T-cell (primary cell): ENCODE measurements at places on chromosomes 2 and 18.

DNA sequence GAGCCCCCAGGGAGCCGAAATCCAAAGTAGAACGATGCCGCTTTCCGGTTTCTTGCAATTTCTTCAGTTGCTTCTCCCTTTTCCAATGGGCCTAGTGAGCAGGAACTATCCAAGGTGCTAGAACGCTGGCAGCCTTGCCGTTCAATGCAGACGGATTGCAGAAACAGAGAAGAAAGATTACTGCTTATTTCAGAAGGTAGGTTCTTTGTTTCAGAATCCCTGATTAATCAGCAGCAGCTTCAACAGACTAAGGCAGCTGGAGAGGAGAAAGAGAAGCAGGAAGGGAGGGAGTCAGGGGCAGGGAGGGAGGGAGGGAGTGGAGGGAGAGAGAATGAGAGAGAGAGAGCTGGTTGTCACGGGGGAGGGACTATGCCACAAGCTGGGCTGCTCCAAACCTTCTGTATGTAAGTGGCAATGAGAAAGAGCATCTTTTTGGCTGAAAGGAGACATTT lies 576 bp downstream of the NYAP2 start:
- no peak for DNase-seq

DNA sequence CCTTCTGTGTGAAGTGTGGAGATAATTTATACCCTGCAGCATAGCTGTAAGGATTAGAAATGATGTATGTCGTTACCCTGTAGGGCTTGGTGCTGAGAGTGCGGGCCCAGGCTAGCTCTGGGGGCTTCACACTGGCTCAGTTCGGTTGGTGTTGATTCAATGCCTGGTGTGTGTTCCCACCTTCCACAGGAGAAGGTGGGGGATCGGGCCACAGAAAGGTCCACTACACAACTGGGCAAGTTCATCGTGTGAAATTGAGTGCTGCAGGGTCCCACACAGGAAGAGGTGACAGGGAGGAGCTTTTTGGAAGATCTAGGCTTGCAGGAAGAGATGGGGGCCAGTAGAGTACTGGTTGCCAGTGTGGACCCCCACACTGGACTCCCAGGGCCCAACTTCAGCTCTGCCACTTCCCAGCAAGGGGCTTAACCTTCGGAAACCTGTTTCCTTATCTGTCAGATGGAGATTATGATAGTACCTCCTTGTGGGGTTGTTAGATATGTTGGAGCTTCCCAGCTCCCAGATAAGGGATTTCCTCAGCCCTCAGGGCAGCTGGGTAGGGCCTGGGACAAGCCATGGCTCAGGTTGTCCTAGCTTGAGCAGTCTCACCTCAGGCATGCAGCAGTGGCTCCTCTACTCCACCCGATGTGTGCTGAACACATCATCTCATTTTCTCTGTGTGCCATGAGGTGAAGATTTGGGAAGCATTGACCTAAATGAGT lies 71.5 kb downstream of the TMEM247 start:
- no peak for DNase-seq

GRCh38 chr2:72142570-72143440 lies 4.9 kb downstream of the CYP26B1 start:
- DNase-seq = no peak

GRCh38 chr2:46320141-46320567 lies 22.9 kb downstream of the EPAS1 start:
- no peak for DNase-seq

- DNase-seq = no peak
Measured at GRCh38 chr2:180559771-180560170, 420.6 kb upstream of the UBE2E3 start.

DNA sequence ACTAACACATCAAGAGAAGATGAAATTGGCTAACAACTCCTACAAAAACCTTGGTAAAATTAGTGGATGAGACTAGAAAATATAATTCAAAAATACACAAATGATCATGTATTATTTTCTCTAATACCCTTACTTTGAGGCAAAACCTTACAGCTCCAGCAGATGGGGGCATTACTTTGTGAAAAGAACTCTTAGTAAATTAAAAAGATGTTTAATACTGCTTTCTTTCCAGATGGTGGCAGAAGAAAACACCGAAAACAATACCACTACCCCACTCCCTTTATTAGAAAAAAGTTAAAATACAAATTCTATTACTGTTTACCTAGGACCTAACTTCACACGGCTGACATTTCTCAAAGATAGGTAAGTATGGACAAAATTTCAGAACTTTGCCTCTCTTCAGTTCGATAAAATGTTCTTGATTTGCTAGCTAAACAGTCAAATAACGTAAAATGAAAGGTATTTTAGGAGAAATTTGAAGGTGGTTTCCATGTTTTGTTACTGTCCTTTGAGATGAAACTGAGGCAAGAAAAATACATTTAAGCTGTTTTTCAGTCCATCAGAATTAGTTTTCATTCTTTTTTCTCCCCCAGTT lies 30.6 kb downstream of the ORC4 start:
- peak; percentile 12 for DNase-seq

- DNase-seq = no peak
Measured at GRCh38 chr2:136085453-136086209, 32.3 kb downstream of the CXCR4 start.

GRCh38 chr2:64992218-64992617 lies 3.0 kb downstream of the SLC1A4 start:
- DNase-seq = no peak

- no peak for DNase-seq
Measured at GRCh38 chr2:54524226-54524991, 68.3 kb downstream of the SPTBN1 start.

GRCh38 chr2:203195331-203196036 lies 43.3 kb upstream of the CYP20A1 start:
- DNase-seq = no peak

DNA sequence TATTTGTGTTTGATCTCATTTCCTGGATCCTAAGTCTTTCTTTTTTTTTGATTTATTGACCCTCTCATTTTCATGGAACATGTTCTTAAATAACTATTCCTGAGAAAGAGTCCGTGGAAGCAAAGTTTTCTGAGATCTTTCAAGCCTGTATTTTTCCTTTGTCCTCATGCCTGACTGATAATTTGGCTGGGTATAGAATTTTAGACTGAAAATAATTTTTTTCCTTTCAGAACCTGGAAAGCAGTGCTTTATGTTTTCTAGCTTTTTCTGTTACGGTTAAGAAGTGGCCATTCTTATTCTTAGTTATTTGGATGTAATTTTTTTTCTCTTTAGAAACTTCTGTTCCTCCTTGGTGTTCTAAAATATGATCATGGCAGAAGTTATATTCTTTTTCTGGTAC lies 82.5 kb downstream of the SEMA4F start:
- no peak for DNase-seq

GRCh38 chr18:77395953-77396352 lies 146.3 kb downstream of the GALR1 start:
- no peak for DNase-seq

- DNase-seq = no peak
Measured at GRCh38 chr2:217103752-217104545, 244.1 kb upstream of the TNP1 start.

DNA sequence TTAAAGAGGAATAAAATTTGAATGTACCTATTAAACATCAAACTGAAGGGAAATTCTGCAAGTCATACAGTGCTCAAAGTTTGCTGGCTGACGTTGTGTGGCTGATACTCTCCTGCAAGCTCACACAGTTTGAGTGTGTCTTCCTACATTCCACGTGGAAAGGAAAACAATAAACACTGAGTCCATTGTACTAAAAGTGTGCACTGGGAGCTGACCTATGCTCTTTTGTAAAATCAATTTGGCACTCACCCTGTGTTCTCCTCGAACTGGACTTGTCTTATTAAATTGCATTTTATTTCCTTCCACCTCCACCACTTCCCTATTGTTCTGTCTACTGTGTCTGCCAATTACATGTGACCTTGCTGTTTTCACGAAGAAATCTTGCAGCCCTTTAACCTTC lies 458.0 kb downstream of the CPS1 start:
- DNase-seq = no peak

GRCh38 chr2:98868548-98869271 lies 67.3 kb downstream of the CRACDL start:
- DNase-seq = no peak

- DNase-seq = no peak
Measured at GRCh38 chr2:85170938-85171475, 37.8 kb downstream of the TCF7L1 start.

DNA sequence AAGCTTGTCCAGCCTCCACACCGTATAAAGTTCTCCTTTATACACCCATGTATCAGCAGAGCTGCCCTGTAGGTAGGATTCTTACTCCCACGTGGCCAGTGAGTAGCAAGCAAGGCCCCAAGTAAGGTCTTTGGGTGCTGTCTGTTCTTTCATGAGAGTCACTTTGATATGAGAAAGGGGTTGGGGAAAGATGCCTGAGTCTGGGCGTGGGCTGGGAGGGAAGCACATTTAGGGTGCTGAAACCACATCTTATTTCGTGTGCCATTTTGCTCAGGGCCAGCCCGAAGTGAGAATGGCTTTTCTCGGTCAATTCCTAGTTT lies 436 bp upstream of the ITPRIPL1 start:
- no peak for DNase-seq

GRCh38 chr18:35694808-35695207 lies 113.3 kb downstream of the GALNT1 start:
- no peak for DNase-seq

DNA sequence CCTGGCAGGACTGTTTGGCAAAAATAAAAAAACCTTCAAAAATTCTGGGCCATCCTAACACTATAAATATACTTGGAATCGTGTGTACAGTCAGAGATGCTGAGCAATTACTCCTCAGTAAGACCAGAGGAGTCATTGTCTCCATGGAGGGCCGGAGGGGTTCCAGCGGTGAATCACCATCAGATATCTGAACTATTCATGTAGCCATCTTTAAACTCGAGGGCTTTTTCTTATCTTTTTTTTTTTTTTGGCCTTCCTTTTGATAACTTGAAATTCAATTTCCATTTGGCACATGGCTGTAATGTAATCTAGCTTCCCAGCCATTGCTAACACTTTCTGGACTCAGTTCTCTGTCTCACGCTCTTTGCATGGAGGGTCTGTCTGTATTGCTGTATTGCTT lies 7.4 kb upstream of the FHL2 start:
- no peak for DNase-seq

DNA sequence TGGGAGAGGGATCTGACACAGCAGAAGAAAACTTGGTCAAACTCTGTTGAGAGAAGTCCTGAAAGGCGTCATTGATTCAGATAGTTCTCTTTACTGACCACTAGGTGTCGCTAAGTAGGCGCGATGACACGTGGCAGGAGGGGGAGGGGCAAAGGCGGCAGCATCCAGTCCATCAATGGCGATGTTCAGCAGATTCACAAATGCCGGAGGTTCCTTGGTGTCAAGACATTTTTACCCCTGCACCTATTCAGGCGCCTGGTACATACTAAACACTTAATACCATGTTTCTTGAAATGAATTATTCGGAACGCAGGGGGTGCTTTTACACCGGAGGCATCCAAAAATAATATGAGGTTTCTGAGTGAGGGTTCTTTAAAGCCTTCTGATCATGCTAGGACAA lies 3.0 kb upstream of the PLEK start:
- peak; percentile 77 for DNase-seq

- no peak for DNase-seq
Measured at GRCh38 chr2:18455236-18455862, 105.1 kb downstream of the RDH14 start.

- DNase-seq = no peak
Measured at GRCh38 chr2:42895791-42896135, 103.4 kb upstream of the HAAO start.

GRCh38 chr2:154233231-154233630 lies 361.5 kb downstream of the GALNT13 start:
- DNase-seq = no peak
